ENCODE measurements at places on chromosomes 5 and 9. TPM values are rescaled to one million over a fixed set of nuclear protein-coding genes. Genes with fewer than 3 reads are reported as not detected.
A peak's percentile ranks its signal among the peaks of the same experiment; 100 is the strongest.

EIF4EBP3 gene
- 5.3 TPM for total RNA-seq

GRCh38 chr5:88821161-88821560, 61.8 kb downstream of the MEF2C start:
- no peak for DNase-seq

DNA sequence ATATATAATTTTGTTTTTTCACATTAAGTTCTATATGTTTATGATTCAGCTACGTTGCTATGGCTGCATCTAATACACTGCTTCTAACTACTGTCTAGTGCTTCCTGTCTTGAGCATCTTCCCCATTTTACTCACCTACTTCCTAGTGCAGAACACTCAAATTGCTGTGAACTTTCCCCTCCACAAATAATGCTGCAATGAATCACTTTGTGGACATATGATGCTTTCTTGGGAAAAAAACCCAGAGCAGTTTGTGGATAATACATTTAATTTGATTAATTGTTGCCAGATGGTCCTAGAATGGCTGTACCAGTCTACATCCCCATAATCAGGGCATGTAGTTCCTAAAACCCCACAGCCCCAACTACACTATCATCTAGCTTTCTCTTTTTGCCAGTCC, 18.5 kb downstream of the CD180 start:
- no peak for DNase-seq

GLIPR2 gene
- 8.6 TPM for total RNA-seq

GRCh38 chr9:112142420-112142819, 32.7 kb downstream of the SUSD1 start:
- no peak for DNase-seq

GRCh38 chr5:68292316-68292715, 76.8 kb downstream of the PIK3R1 start:
- DNase-seq = no peak

DNA sequence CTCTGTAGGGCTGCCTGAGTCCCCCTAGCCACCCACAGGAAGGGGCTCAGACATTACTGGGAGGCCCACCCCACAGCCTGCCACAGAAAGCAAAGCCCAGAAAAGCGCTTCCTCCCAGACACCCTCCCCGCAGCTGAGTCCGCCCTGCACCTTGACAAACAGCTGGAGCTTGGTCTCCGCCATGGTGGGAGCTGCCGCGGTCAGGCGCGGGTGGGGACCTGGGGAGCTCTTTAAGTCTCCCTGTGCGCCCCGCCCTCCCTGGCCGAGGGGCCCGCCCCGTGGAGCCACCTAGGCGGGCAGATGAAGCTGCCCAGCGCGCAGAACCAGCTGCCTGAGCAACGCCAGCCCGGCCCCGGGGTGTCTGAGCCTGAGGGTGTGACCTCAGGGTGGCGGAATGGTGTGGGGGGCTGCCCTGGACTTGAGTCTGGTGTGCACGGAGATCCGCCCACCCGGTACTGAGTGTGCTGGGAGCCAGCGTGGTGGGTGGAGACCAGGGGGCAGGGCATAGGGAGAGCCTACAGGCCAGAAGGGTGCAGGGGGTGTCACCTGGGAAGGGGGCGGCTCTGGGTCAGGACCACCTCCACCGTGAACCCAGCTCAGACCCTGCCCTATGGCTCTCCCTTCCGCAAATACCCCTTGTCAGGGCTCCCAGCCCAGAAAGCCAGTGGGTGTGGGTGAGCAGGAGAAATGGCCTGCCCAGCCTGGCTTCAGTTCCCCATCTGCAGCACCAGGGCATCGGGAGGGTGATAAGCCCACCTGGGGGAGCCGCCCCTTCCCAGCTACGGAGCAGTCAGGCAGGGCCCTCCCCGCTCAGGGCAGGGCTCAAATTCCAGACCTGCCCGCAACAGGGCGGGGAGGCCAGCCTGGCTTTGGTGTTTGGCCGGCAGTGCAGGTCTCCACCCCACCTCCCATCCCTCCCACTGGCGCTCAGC, at the start of gene CLIC3:
Gene CLIC3 (minus strand): TSS at position 208 of the 932 bp plus-strand sequence. CDS start 25 bp downstream, at position 183.
- DNase-seq = no peak

FCHO2 gene
- 6.6 TPM for total RNA-seq

DNA sequence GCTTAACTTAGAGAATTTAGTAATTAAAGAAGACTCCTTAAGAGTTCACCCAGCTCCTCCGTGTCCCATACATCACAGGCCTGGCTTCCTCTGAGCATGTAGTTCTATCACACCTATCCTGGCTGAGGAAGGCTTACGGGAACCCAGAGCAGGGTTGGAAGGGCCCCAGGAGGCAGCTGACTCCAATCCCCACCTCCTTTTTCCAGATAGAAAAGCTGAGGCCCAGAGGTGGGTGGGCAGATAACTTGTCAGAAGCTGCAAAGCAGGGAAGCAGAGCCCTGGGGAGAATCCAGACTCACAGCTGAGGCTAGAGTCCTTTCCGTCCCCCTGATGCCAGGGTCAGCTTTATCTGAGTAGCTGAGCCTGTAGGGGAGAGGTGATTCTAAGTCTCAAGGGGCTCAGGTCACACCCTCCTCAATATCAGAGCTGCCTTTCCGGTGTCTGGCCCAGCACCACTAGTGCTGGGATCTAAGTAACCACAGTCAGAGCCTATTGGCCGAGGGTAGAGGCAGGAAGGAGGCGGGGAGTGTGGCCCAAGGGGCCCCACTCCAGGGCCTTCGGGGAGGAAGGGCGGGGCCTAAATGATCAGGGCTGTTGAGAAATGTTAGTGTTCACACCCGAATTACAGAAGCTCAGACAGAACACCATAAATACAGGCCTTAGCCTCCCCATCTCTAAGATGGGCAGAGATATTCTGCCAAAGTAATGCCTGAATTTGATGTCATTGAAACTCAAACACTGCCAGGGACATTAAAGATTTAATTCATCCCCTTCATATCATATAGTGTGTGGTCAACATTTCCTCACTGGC, 9.9 kb downstream of the CCDC69 start:
- DNase-seq = peak; percentile 96

GRCh38 chr5:135016861-135017290, 17.2 kb downstream of the PITX1 start:
- DNase-seq = no peak

- peak; percentile 49 for DNase-seq
These were observed 67.8 kb downstream of the FAT2 start for GRCh38 chr5:151523335-151523734.

- DNase-seq = no peak
These were observed 1.8 kb upstream of the LHX3 start for GRCh38 chr9:136206602-136207275.

DNA sequence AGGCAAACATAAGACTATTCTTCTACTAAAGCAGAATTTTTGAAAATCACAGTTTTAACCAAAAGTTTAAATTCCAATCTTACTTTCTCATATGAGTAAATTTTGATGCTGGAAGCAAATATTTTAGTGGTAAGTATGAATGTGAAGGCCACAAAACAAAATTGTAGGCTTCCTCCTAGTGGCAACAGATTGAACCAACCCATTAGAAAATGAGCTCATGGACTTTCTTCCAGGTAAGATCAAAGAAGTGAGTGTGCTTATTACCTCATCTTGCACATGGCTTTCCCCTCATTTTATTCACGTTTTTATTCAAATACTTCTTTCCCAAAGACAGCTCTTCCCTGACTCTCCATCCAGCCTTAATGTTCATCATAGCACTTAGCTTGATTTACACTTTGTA, 16.5 kb upstream of the RLN2 start:
- no peak for DNase-seq

LRRC26 gene
- not detected for total RNA-seq

GRCh38 chr9:129021091-129021490, 7.0 kb downstream of the SH3GLB2 start:
- no peak for DNase-seq

SLC6A7 gene
- not detected for total RNA-seq

KIF24 gene
- total RNA-seq = 2.7 TPM

DNA sequence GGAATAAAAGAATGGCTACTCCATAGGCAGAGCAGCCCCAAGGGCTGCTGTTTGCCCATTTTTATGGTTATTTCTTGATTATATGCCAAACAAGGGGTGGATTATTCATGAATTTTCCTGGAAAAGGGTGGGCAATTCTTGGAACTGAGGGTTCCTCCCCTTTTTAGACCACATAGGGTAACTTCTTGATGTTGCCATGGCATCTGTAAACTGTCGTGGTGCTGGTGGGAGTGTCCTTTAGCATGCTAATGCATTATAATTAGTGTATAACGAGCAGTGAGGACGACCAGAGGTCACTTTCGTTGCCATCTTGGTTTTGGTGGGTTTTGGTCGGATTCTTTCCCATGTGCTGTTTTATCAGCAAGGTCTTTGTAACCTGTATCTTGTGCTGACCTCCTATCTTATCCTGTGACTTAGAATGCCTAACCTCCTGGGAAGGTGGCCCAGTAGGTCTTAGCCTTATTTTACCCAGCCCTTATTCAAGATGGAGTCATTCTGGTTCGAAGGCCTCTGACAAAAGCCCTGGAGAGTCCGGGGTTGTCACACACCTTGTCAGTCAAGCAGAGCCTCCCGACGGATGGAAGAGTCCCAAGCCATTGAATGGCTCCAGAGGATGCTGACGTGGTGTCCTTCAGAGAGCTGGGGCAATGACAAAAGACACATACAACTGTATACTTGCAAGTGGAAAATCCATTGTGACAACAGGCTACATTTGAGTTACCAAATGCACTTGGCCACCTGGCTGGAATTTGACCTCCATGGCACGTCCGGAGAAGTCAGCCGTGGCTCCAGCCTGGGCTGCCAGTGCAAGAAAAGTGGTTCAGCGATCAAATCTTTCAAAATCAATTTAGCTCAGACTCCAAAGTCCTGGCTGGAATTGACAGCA, 67.1 kb upstream of the CLINT1 start:
- DNase-seq = no peak

SLC22A5 gene
- total RNA-seq = 6.4 TPM

IFNA21 gene
- total RNA-seq = not detected

- peak; percentile 71 for DNase-seq
These were observed 402.3 kb upstream of the ZNF608 start for GRCh38 chr5:125148706-125149105.

- no peak for DNase-seq
These were observed 247.7 kb downstream of the ENC1 start for GRCh38 chr5:74392711-74393351.

GRCh38 chr5:159242656-159243055, 20.4 kb upstream of the UBLCP1 start:
- no peak for DNase-seq

DNA sequence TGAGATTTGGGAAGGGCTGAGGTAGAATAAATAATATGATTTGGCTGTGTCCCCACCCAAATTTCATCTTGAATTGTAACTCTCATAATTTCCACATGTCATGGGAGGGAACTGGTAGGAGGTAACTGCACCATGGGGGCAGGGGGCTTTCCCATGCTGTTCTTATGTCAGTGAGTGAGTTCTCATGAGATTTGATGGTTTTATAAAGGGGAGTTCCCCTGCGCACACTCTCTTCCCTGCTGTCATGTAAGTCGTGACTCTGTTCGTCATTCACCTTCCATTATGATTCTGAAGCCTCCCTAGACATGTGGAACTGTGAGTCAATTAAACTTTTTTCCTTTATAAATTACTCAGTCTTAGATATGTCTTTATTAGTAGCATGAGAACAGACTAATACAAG, 115.5 kb upstream of the STARD4 start:
- no peak for DNase-seq

- no peak for DNase-seq
These were observed 379 bp upstream of the EGFLAM start for GRCh38 chr5:38258042-38258318.

DNA sequence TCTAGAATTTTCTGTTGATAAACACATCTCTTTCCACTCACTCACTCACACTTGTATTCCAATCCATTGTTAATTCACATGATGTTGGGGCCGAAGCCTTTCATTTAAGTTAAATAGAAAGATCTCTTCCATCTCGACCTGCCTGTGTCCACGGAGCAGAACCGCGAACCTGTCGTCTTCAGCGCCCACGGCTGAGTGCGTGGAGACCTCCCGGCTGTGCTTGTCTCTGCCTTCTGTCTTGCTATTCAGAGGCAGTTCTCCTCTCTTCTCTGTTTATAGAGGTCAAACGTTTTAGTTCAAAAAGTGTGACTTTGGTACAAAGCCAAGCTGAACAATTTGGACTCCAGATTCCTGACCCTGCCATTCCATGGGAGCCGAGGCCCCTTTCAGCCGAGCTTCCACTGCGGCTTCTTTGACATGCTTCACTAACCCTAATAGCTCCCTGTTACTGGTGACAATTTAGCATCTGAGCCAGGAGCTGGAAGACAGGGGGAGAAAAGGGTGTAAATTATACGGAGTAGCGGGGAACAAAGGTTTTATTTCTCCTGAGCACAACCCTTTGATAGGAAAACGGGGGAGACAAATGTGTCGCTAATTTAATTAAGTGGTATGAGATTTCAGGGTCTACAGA, 314.4 kb upstream of the IRX4 start:
- no peak for DNase-seq

- DNase-seq = no peak
These were observed 12.6 kb downstream of the ZBTB5 start for GRCh38 chr9:37452611-37453010.

TEX48 gene
- not detected for total RNA-seq

DNA sequence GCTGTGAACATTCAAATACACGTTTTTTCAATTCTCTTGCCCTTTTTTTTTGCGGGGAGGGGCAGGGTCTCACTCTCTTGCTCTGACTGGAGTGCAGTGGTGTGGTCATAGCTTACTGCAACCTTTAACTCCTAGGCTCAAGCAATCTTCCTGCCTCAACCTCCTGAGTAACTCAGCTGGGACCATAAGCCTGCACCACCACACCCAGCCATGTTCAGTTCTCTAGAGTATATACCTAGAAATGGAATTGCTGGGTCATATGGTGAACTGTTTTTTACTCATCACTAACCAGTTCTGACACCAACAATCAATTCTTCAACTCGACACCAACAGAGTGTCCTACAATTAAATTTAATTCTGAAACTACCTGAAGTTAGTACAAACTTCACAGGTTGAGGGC, 85.5 kb upstream of the ZNF169 start:
- DNase-seq = no peak

SPAAR gene
- total RNA-seq = 0.07 TPM

PCDHAC1 gene
- 20.8 TPM for total RNA-seq

DNA sequence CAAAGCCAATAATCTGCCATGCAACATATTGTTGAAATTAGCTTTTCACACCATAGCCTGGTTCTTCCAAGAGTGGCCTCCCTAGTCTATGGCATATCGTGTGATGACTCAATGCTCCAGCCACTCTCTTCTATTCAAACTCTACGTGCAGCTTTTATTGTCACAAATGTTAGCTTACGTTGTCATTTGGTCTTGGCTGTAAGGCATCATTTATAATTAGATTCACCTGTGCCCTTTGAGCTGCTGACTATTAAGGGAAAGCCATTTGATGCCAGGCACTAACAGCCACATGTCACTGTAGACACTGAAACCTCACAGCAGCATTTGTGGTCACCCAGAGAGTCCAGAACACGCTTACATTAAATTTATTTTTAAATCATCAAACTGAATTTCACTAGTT, 66.8 kb downstream of the APBA1 start:
- no peak for DNase-seq

GLDC gene
- 3.3 TPM for total RNA-seq

DNA sequence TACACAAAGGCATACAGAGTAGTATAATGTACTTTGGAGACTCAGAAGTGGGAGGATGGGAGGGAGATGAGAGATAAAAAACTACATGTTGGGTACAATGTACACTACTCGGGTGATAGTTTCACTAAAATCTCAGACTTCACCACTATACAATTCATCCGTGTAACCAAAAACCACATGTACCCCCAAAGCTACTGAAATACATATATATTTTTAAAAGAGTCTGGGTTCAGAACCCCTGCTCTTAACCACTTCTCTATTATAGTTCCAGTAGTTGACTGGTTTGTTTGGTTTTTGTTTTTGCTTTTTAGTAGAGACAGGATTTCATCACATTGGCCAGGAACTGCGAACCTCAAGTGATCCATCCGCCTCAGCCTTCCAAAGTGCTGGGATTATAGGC, 22.6 kb downstream of the SGTB start:
- no peak for DNase-seq

Measured in cardiac muscle cell (in vitro differentiated cells and primary cell).